NCI-H2081 (cell line): ENCODE measurements at places on chromosomes 3 and 15.

DNA sequence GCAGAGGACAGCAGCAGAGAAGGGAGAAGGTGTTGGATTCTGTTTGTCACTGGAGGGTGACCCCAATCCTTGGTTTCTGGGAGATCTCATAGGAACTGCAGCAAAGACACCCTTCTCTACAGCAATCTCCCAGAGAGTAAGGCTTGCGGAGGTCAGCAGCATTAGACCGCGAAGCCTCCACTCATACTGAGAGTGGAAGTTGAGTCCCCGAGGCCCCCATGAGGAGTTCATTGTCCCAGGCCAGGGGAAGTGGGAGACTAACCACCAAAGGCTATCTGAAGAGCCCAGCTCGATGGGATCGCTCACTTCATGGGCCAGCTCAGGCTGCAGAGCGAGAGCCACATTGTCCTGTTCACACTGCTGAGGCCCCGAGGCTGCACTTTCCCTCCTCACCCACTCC is 44.6 kb downstream of the GLDN start:
- DNase-seq = no peak

GRCh38 chr3:194368918-194369317 is 625 bp downstream of the LRRC15 start:
- DNase-seq = no peak

DNA sequence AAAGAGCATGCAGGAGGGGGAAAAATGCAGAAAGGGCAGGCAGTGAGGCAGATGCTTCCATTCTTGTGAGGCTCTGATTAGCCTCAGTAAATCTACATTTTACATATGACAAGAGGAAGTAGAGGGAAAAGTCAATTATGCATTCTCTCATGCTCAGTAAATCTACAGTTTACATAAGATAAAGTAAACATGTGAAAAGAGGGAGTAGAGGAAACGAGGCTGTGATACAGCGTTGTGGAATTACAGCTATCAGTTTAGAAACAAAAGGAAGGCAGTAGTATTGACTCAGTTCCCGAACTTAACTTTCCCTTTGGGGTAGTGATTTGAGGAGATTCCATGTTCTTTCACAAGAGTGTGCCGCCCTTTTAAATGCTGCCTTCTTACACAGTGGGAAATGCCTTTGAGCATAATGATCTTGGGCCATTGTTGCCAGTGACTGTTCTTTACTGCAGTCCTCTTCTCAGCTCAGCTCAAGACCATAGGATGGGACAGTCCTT is 39.3 kb downstream of the OSTN start:
- DNase-seq = no peak

GRCh38 chr3:72821161-72821781 is 27.0 kb downstream of the SHQ1 start:
- DNase-seq = peak; percentile 82

DNA sequence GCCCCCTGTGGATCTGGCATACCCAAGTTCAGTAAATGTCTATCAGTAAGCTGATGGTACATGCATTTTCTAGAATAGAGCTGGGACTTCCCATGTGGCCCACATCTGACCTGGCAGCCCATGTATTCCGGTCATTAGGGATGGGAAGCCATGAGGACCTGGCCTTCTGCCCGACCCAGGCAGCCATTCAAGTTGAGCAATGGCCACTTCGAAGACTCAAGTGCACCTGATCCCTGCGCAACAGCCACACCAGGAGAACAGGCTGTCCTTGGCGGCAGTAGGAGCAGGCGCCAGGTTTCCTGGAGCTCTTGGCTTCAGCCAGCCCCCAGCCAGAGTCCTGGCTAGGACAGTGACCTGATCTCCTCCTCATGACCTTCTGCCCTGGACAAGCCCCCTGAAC is 14.6 kb downstream of the HEMK1 start:
- DNase-seq = no peak
